Skeletal muscle cell (primary cell): ENCODE measurements at places on chromosomes 2 and 18.

- DNase-seq = no peak
These were observed 185.0 kb downstream of the TMEM18 start for GRCh38 chr2:492178-492577.

GRCh38 chr2:238422285-238422684, 4.4 kb upstream of the ASB1 start:
- DNase-seq = no peak

DNA sequence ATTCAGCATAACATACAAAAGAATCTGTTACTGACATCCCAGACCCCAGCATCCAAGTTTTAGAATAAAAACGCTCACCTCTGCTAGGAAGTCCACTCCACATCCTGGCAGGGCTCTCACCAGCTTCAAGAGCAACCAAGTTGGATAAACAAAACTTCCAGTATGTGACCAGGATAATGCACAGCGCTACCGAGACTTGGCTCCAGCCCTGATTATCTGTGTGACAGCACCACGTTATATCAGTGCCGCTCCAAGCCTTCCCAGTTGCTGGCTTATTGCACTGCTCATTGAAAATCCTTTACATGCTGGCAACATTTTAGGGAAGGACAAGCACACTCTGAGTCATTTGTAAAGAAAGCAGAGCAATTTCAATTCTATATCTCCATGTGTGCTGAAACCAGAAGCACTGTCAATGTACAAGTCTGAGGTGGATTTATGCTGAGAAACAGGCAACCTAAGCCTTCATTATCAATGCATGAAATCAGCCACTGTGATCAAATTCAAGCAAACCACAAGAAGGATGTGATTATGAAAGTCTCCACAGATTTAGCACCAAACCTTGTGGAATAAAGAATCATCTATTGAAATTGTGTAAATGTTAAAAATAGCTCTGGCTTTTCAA, 115.7 kb downstream of the ZNF385B start:
- peak; percentile 15 for DNase-seq

DNA sequence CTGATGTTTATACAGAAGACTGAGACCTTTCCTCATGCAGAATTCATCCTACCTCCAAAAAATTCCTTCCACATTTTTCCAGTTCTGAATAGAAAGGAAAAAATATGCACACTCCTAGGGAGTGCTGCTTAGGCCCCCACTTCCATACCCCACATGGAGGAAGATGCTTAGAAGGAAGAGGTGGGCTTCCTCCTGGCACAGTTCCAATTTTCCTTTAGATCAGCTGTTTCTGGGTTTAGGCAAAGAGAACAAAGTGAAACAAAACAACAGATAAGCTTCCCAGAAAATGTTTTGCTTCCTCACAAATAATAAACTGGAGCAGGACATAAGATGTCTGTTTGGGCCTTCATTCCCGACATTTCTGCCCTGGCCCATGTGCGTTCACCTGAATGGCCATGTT, 172.6 kb downstream of the PRPF40A start:
- DNase-seq = no peak

DNA sequence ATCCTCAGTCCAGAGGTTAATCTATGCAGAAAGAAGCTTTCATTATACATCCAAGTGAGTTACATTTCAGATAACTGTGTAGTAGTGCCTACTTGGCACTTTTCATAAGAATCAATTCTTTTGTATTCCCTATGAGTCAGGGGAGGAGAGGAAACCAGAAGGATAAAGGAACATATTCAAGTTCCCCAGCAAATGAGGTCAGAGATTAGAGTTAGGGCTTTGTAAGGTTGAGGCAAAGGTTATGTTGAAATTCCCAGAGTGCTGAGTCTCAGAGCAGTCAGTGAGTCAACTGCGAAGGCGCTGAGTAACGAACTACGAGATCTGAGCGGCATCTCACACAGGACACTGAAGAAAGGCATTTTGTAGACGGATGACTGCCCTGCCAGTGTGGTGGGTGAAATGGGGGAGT, 25.1 kb upstream of the ME2 start:
- no peak for DNase-seq

DNA sequence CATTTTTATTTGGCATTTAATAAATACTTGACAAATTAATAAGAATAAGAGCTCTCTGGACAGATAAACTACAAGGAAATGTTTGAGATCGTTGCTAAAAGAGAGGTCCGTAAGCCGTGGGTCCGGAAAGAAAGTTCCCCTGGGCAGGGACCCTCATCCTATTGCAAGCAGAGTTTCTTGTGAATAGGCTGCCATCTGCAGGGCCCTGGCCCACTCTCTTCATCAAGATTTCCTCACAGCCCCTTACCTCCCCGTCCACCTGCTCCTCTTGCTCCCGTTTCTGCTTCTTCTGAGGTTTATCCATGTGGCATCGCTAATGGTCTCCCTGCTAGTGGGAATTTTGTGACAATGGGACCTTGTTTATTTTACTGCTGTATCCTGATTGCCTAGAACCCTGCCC, 30.1 kb upstream of the MC5R start:
- no peak for DNase-seq
